ENCODE measurements at places on chromosomes 11 and 22. TPM values are rescaled to one million over a fixed set of nuclear protein-coding genes. Genes with fewer than 3 reads are reported as not detected.

The TRIM64C gene
- not detected for total RNA-seq

The FGF3 gene
- total RNA-seq: not detected

The VWCE gene
- total RNA-seq: 0.58 TPM

The TNNI2 gene
- not detected for total RNA-seq

The LRP5 gene
- total RNA-seq: 16.4 TPM

The GP1BB gene
- 3.0 TPM for total RNA-seq

The SEPTIN5 gene
- total RNA-seq: 26.2 TPM

The MRPL11 gene
- 66.9 TPM for total RNA-seq

The SMCO4 gene
- total RNA-seq: 9.7 TPM

The ANO3 gene
- total RNA-seq: not detected

The MMP13 gene
- total RNA-seq: not detected

The CHRM1 gene
- not detected for total RNA-seq

The MOV10L1 gene
- 0.89 TPM for total RNA-seq

The UFD1 gene
- 81.9 TPM for total RNA-seq

The IGSF9B gene
- total RNA-seq: not detected

The UPK2 gene
- total RNA-seq: not detected

The CNTN5 gene
- not detected for total RNA-seq

The IGLL5 gene
- not detected for total RNA-seq

The CYTH4 gene
- 0.53 TPM for total RNA-seq

Data from myometrial cell (primary cell).